ENCODE measurements at places on chromosomes 5 and 9.

GRCh38 chr5:154714266-154714986 is 40.8 kb upstream of the LARP1 start:
- DNase-seq: no peak

GRCh38 chr9:84945878-84946538 is 276.5 kb downstream of the NTRK2 start:
- no peak for DNase-seq

GRCh38 chr9:38343552-38343951 is 49.0 kb upstream of the ALDH1B1 start:
- no peak for DNase-seq

- DNase-seq: no peak
Measured at GRCh38 chr9:121735793-121736770, 84.6 kb downstream of the DAB2IP start.

- no peak for DNase-seq
Measured at GRCh38 chr9:88660611-88661010, 125.6 kb downstream of the NXNL2 start.

GRCh38 chr9:75228893-75229292 is 140.6 kb downstream of the OSTF1 start:
- no peak for DNase-seq

DNA sequence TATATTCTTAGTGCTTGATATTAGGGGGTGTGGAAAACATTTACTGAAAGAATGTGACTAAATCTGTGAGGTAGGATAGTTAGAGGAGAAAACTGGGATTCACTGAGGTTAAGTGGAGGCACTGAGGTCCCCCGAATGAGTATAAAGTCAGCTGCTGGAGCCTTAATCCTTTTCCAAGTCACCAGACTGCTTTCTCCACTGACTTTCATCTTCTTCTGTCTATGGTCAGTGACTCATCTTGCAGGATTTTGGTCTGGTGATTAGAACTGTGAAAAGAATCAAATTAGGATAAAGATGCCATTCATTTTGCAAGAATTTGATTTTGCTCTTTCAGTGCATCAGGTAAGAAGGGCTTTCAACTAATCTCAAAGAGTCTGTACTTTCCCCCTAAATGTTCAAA is 89.3 kb upstream of the ALDH1A1 start:
- DNase-seq: no peak

- DNase-seq: no peak
Measured at GRCh38 chr5:80230269-80230992, 25.4 kb downstream of the SERINC5 start.

GRCh38 chr5:40754381-40755092 is 1.2 kb downstream of the TTC33 start:
- DNase-seq: no peak

GRCh38 chr9:85729882-85730281 is 11.9 kb downstream of the AGTPBP1 start:
- DNase-seq: no peak

- DNase-seq: no peak
Measured at GRCh38 chr5:132365213-132365612, 4.3 kb upstream of the SLC22A5 start.

DNA sequence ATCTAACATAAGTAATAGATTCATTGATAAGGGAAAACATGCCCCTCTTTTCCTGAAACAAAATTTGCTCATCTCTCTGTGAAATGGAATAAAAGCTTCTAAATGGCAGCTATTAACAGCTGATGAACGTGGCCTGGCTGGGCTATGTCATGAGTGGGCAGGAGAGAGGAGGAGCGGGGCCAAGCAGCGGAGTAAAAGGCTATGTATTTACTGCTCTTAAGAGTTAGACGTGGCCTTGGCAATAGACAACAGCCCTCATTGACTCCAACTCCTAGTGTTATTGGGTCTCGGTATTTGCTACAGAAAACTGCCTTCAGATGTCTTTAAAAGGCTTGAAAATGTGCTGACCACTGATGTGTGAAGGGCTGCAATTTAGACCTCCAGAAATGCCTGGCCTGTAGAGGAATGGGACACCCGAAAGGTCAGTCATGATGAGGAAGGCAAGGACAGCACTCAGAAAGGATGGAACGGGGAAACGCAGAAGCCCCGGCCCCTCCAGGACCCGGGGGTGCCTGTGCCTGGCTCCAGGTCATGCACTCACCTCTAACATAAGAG is 116.8 kb downstream of the PDZD2 start:
- no peak for DNase-seq

- no peak for DNase-seq
Measured at GRCh38 chr9:134624621-134625181, 16.9 kb upstream of the COL5A1 start.

- DNase-seq: no peak
Measured at GRCh38 chr5:59007460-59008063, 424.7 kb downstream of the RAB3C start.

- DNase-seq: no peak
Measured at GRCh38 chr5:91865915-91866314, 482.8 kb upstream of the ARRDC3 start.

DNA sequence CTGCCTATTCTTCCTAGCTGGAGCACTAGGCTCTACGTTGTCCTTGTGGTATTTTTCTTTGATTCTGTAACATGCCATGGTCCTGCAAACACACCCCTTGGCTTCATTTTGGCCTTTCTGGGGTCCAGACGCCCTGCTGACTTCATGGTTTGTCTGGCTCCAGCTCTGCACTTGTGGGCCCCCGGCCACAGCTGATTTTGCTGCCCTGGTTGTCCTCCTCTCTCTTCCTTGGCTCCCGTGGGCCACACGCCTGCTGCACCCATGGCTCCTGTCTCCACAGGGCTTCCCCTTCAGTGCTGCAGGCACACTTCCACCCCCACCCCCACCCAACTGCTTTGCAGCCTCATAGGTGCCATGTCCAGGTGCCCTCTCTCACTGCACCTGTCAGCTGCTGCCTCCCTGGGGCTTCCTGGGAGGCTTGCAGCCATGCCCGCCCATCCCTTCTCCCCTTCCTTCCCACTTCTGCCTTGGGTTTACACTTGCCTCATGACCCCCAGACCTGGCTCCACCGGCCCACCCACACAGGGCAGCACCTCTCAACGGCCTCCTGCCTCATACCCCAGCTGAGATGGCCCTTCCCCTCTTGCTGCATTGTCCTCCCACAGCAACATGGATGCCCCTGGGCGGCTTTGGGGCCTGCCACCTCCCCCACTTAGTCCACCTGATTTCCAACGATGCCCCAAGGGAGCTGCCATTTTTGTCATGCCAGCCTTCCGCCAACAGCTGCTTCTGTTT is 25.6 kb downstream of the SLC6A3 start:
- no peak for DNase-seq

- DNase-seq: no peak
Measured at GRCh38 chr5:1593903-1594356, 70.2 kb upstream of the LPCAT1 start.

GRCh38 chr5:176676361-176676824 is 29.1 kb downstream of the TSPAN17 start:
- no peak for DNase-seq

DNA sequence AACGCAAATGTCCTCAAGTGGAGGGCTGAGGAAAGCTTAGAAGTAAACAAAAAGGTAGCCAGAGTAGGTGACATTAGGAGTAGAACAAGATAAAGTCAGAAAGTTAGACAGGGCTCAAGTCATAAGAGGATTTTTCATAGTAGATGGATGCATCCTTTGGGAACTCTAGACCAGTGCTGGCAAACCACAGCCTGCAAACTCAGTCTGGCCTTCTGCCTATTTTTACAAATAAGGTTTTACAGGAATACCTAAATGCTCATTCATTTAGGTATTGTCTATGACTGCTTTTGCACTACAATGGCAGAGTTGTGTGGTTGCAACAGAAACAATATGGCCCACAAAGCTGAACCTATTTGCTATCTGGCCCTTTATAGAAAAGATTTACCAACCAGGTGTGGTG is 116.0 kb upstream of the HMHB1 start:
- no peak for DNase-seq
